ENCODE measurements at places on chromosomes 11 and 22.

DNA sequence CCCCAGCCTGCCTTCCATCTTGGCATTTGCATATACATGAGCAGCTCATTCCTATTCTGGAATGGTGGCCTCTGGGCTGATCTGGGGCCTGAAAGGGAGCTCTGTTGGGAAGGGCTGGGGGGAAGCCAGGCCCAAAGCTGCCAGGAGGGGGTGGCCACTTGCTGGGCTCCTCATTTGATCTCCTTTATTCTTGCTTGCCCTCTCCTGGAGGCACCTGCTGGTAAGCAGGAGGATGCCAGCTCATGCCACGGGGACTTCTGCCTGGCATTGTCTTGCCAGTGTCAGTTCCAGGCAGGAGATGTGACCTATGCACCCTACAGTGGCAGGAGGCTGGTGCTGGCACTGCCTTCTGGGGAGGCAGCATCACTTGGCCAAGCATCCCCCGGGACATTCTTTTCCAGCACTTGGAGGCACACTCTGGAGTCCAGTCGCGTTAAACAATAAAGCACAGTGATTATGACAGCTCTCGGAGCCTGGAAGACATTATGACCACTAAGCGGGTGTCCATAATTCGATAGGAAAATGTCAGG is 128.3 kb downstream of the NTM start:
- DNase-seq = no peak

- no peak for DNase-seq
Measured at GRCh38 chr11:95157824-95158223, 68.2 kb downstream of the ENDOD1 start.

GRCh38 chr11:69359735-69360480 is 66.0 kb downstream of the MYEOV start:
- no peak for DNase-seq

DNA sequence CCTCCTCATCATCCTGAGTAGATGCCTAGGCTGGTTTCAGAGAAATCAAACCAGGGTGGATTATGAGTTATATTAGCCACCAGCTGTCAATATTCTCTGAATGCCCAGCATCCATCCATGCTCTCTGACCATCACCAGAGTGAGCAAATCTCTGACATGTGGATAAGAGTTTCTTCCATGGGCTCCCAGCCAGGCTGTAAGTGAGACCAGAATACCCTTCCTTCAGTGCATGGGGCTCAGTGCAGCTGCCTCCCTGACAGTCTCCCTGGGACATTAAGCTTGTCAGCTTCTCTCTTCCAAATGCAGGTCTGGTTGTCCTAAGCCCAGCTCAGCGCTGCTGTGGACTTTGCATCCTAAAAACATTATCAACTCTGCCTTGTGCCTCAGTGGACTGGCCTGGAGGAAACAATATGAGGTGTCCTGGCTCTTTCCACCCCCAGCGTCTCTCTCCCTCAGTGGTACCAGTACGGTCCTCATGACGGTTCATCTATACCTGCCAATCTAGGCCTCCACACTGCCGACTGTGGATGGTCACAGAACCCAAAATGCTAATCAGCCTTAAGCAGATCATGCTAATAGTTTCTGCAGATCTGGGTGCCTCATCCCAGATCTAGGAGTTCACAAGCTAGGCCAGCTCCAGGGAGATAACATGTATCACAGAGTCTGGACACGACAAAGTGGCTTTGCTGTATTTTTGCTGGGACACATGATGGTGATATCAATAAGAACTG is 41.6 kb upstream of the PRAME start:
- no peak for DNase-seq

DNA sequence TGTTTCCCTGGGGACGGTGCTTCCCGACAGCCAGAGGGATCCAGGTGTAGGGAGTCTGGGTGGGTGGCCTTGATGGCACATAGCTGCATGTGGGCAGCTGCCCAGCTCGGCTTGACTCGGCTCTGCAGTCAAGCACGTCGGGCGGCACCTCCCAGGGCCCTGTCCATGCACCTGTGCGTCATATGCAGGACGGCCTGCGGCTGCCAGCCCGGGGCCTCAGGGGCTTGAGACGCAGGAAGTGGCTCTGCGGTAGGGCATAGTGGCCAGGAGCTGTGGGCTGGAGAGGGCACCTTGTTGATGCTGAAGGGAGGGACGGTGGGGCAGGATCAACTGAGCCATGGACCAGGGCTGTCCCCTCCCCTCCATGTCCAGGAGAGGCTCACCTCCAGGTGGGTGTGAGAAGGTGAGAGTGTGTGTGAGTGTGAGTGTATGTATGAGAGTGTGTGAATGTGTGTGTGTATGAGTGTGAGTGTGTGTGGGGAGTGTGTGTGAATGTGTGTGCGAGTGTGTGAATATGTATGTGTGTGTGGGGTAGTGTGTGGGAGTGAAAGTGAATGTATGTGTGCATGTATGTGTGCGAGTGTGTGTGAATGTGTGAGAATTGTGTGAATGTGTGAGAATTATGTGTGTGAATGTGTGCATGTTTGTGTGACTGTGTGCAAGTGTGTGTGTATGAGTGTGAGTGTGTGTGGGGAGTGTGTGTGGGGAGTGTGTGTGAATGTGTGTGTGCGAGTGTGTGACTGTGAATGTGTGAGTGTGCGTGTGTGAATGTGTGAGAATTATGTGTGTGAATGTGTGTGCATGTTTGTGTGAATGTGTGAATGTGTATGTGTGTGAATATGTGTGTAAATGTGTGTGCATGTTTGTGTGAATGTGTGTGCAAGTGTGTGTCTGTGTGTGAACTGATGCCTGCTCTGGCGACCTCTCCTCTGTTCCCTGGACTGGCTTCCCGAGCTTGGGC is 5.7 kb upstream of the SUN2 start:
- DNase-seq = no peak

GRCh38 chr11:910044-910588 is 494 bp downstream of the CHID1 start:
- DNase-seq = peak; percentile 63

- no peak for DNase-seq
Measured at GRCh38 chr11:20363149-20363499, 390 bp upstream of the HTATIP2 start.

- no peak for DNase-seq
Measured at GRCh38 chr11:33160136-33160535, 1.1 kb downstream of the CSTF3 start.

GRCh38 chr11:76740772-76741171 is 42.4 kb upstream of the TSKU start:
- no peak for DNase-seq

GRCh38 chr22:25390297-25391240 is 171.1 kb downstream of the CRYBB2 start:
- DNase-seq = no peak
